Activated CD4-positive, CD25-positive, alpha-beta regulatory T cell treated with anti-CD3 and anti-CD28 coated beads, Interleukin-2, amount 50 U/mL, for 24 hours (primary cell): ENCODE measurements at places on chromosomes 7 and 10.

DNA sequence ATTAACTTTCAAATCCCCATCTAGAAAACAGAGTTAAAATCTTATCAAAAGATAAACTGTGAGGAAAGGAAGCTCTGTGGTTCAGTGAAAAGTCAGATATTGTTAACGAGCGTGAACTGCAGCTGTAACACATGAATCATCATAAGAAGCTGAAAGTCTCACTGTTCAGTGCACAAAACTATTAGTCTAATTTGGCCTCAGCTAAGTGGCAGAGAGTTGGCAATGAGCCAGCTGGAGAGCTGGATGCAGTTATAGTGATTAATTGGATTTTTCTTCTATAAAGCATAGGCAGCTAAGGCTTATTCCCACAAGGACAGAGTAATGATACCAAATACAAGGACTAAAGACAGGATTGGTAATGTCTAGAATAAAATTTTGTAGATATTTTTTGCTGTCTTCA is 101.1 kb upstream of the ABCB5 start:
- no peak for ATAC-seq

DNA sequence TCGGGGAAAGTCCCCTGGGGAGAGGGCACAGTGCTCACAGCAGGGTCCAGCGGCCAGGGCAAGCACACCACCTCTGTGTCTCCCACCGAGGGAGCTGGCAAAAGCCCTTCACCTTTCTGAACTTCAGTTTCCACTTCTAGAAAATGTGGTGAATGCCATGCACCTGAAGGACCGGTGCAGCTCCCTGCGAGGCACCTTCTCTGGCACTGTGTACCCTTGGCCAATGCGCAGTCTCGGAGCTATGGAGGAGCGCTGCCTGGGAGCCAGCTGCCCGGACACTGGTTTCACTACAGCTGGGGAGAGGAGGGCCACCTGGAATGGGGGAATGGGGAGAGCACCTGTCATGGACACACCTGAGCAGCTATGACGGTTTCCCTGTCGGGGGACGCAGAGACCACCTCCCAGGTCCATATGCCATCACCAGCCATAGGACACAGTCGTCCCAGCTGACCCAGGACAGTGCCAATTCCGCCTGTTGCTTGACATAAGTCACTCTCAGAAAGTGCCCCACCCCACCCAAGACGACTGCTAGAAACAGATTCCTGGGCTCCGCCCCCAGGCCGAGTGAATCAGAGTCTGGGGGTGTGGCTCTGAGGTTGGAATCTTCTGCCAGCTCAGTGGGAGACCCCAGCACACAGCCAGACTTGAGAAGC is 16.8 kb downstream of the RASGEF1A start:
- no peak for ATAC-seq

GRCh38 chr10:13567030-13567429 is 19.7 kb upstream of the PRPF18 start:
- ATAC-seq: no peak

DNA sequence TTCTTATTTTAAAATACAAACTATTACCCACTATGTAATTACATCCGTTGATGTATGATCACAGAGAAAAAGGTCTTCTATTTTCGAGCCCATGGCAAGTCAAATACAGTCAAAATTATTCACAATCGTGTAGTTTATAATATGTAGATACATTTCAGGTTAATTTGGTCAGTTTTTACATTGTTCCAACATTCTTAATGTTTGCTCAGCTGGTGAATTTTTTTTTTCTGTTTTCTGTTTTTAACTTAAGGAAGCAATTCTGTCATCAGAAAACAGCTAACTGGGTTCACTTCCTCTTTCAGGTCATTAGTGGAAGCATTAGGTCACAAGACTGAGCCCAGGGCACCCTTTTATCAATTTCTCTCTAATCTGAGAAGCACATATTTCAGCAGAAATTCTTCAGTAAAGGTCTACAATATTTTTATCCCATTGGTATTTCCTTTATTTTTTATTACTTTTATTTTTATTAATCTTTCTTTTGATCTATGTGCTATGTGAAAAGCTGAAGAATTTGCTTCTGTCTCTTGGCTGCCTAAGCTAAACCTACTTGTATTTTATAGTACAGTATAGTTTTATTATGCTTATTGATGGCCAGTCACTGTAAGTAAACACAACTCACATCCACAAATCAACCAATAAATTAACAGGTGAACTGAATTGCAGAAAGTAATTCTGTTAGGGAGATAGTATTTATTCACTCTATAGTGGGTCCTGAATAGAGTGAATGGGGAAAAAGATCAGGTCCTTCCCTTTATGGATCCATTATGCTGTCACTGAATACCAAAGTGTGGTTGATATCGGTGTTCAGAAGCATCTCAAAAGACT is 84.6 kb downstream of the ICA1 start:
- peak; percentile 15 for ATAC-seq

DNA sequence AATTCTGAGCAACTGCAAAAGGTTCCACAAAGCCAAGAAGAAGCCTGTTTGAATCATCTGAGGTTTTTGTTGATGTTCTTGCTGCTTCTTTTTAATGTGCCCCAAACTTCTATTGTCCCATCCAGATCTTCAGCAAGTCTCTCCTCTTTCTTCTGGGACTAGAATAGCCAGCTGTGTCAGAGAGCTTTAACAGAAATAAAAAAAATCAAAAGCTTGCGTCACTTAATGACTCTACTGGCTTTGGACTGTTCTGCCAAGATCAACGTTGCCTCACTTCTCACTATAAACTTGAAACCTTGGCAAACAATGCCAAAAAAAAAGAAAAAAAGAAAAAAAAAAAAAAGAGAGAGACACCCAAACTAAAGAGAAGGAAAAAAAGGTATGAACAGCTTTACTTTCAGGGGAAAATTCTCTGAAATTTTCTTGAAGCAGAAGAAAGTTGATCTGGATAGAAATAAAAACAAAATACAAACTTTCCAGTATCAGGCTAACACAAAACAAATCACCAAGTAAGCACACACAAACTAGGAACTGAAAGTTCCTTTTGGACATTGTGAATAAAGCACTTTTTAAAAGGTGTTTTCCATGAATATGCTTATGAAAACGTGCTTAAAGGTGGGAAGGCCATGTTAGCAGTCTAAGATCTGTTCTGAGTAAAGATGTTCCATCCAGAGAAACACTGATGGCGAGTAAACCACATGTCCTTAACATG is 14.8 kb downstream of the USP54 start:
- no peak for ATAC-seq
